ENCODE measurements at places on chromosomes 6 and 20.
A peak's percentile ranks its signal among the peaks of the same experiment; 100 is the strongest.

- DNase-seq: no peak
- H3K4me1 ChIP-seq: peaks cover 17% of the 10 kb centered on the region
- H3K4me3 ChIP-seq: peak overlapping the region; percentile 62
Measured at GRCh38 chr6:43247114-43247999, 4.1 kb downstream of the TTBK1 start.

- H3K36me3 ChIP-seq: peaks cover 11% of the 10 kb centered on the region
- H3K27ac ChIP-seq: peak overlapping the region; percentile 59
- H3K27me3 ChIP-seq: no peaks in the 10 kb centered on the region
- DNase-seq: no peak
Measured at GRCh38 chr6:166614589-166614988, 12.5 kb downstream of the RPS6KA2 start.

DNA sequence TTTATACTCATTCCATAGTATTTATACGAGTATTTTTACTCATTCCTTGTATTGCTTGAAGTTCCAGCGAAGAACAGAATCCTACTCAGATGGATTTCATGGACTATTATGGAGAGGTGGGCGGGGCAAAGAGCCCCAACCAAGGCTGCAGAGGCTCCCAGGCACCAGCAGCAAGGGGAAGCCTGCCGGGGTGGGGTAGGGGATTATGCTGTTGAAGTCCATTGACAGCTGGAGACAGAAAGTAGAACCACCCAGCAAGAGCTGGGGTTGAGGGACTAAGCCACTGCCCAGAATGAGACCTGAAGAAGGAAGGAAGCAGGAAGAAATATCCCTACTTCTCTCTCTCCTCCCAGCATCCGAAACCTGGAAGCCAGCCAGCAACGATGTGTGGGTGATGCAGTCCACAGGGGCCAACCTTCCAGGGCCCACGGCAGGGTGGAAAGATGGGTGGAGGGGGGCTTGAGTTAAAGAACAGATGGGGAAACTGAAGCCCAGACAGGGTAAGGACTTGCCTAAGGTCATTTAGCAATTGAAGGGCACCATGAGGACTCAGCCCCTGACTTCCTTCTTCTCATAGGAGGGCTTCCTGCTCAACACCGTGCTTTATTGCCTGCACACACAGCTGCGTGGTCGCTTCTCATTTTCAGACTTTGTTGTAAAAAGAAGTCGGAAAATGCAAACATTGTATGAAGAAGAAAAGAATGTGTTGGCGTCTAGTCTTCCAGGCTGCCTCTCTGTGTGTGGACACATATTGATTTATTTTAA is 18.3 kb upstream of the GTSF1L start:
- peaks cover 6% of the 10 kb centered on the region for H3K4me1 ChIP-seq
- H3K4me3 ChIP-seq: no peak overlapping the region
- H3K27ac ChIP-seq: no peak overlapping the region
- H3K27me3 ChIP-seq: no peaks in the 10 kb centered on the region
- H3K36me3 ChIP-seq: no peaks in the 10 kb centered on the region

DNA sequence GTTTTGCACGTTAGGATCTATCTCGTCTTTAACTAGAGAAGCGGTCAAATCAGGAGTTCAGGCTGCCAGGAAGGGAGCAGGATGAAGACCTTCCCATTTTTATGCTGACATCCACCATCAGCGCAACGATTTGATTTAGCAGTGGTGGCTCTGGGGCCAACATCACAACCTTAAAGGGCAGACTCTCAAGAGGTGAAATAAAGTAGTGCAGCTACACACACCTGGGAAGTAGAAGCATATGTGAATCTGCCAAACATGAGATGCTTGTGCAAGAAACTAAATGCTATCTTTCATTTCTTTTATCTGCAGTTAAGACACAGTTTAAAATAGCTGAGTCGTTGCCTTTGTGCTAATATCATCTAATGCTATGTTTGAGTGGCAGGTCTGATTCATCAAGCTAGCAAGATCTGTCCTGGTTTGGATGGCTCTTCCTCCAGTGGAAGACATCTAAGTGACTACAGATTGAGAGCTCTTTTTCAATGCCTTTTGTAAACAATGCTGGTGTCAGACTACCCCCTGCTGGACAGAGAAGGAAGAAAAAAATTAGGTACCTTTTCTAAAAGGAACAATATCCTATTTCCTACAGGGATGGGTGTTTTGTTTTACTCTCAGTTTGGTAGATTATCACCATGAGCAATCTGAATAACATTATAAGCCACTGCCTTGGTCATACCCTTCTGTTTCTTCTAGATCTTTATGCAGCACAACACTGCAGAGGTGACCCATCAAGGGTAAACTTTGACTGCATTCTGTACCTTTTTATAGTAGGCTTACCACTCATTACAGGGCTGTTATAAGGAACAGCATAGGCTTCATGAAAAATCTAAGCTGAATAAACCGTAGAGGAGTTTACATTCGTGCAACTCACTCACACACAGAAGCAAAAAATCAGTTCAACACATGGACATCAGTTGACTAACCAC is 171.6 kb upstream of the FBXL4 start:
- no peaks in the 10 kb centered on the region for H3K36me3 ChIP-seq
- no peaks in the 10 kb centered on the region for H3K4me1 ChIP-seq

DNA sequence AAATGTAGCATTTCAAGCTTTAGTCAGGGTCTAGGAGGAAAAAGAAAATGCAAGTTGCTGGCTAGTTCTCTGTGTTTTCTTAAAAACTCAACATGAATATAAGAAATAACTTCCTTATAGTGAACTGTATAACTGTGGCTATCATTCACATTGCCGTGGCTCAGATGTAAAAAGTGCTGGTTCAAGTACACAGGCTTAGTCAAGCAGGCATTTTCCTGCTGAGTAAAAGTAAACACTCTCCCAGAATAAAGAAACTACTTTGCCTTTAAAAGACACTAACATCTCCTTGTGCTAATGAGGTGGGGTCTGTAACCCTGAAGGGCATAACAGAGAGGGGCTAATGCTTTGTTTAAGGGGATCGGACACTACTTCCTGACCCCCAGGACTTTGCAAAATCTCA is 3.3 kb downstream of the ATP5F1E start:
- H3K27me3 ChIP-seq: no peaks in the 10 kb centered on the region
- H3K27ac ChIP-seq: no peak overlapping the region
- no peak for DNase-seq
- H3K4me3 ChIP-seq: peak overlapping the region; percentile 6

DNA sequence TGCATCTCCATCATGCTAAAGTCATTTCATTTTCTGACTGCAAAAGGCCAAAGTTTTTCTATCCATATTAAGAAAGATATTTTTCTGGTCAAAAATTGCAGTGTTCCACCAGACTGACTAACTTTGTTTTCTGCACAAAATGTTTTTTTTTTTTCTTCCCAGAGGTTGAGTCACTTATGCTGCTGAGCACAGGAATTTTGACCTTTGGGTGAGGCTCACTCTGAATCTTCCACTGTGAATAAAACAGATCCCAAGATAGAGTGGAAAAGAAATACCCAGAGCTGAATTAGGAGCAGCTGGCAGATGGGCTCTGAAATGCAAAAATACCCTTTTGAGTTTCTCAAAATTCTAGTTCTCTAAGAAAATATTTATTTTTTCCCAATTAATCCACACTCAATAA is 996.8 kb downstream of the KIF16B start:
- H3K27me3 ChIP-seq: no peaks in the 10 kb centered on the region
- no peaks in the 10 kb centered on the region for H3K36me3 ChIP-seq
- H3K27ac ChIP-seq: no peak overlapping the region

DNA sequence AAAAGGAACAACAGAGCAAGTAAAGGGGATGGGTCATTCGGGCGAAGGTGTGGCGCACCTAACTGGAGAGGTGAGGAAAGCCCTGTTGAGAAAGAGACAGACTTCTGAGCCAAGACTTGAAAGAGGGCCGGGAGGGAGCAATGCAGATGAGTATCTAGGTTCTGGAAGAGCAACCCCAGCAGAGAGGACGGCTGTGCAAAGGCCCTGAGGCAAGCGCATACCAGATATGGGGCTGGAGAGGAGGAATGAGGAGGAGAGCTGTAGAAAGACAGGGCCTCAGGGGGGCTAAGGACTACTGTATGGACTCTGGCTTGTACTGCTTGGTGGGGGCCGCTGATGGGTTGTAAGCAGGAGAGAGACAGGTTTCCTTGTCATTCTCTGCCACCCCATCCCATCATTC is 21.9 kb downstream of the TRERF1 start:
- no peak overlapping the region for H3K4me3 ChIP-seq
- peaks cover 15% of the 10 kb centered on the region for H3K4me1 ChIP-seq
- no peaks in the 10 kb centered on the region for H3K27me3 ChIP-seq
- no peak for DNase-seq
- no peaks in the 10 kb centered on the region for H3K36me3 ChIP-seq

Measured in esophagus muscularis mucosa (tissue), 4 donors.